NCI-H1092 (cell line): ENCODE measurements at places on chromosomes 1 and 21.

DNA sequence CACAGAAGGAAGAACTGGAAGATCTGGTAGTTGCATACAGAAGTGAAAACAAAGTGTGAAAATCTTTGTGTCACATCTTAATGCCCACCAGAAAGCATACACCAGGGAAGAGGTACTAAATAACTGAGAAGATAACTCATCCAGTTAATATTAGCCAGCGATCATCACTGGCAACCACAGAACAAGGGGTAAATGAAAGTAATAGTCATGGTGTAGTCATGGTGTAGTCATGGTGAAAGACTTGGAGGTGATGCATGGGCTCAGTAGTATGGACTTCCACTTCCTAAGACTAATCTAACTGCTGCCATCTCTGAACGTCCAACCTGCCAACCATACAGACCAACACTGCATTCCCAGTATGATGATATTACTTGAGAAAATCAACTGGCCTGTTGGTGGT is 481.2 kb upstream of the NR5A2 start:
- no peak for DNase-seq

- DNase-seq: no peak
Observed at GRCh38 chr1:6409053-6409452, 10.7 kb downstream of the HES2 start.

DNA sequence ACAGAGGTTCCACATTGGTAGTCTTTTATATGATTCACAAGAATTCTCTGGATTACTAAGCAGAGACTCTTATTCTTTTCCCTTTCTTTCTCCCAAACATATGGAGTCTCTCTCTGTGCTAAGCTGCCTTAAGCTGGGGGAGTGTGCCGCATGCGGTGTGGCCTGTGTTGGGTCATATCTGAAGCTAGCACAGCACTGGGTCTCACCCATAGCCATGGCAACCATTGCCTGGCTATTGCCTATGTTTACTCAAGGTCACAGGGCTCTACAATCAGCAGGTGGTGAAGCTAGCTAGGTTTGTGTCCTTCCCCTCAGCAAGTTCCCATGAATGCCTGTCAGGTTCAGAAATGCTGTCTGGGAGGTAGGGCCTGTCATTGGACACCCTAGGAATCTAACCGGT is 73.6 kb upstream of the ZRANB2 start:
- no peak for DNase-seq

DNA sequence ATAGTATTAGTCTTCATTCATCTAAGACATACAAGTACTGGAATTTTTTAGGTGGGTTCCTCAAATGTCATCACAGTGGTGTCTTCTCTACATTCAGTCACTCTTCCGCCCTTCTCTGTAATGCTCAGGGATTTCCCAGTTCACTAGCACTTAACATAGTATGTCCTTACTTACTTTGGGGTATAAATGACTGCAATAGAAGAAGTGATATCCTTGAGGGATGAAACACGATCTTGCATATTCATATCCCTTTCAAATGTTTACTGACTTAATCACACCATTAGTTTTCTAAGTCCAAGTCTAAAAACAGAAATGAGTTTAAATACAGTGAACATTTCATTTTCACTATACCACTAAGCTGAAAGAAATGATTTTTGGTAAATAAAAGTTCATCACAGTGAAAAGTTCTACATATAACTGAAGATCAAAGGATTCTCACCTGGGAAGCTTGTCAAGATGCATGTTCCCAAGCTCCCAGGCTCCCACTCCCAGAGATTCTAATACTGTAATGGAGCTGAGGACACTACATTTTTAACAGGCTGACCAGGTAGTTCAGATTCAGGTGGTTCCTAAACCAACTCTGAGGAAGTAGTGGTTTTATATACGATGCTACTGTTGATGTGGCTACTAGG is 29.7 kb downstream of the MRPL39 start:
- DNase-seq: no peak

- DNase-seq: peak; percentile 20
Observed at GRCh38 chr1:240092301-240093119, 827 bp downstream of the FMN2 start.
